SW480 (cell line): ENCODE measurements at places on chromosomes 2 and 18.

DNA sequence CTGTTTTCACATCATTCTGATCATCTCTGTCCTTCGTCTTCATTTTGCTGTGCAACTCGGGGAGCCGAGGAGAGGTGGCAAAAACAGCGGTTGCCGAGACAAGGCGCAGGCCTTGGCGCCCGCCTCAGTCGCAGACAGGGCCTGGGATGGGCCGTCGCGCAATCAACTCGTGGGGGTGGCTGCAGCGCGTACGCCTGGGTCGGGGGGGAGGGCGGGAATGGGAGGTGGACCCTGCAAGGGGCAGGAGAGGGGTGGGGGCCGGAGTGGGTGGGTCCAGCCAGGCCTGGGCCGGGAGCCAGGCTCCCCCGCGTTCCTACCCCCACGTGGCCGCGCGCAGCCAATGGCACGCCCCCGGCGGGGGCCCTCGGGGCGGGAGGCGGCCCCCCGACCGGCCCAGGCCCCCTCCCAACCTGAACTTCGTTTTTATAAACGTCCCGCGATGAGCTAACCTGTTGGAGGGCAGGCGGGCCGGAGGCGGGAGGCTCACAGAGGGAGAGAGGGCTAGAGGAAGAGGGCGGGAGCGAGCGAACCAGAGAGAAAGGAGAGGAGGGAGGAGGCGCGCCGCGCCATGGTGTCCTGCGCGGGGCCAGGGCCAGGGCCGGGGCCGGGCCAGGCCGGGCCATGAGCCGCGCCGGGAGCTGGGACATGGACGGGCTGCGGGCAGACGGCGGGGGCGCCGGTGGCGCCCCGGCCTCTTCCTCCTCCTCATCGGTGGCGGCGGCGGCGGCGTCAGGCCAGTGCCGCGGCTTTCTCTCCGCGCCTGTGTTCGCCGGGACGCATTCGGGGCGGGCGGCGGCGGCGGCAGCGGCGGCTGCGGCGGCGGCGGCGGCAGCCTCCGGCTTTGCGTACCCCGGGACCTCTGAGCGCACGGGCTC is at the start of gene HOXD13:
HOXD13 (plus strand) TSS at position 452 of the 875 bp plus-strand sequence; CDS start at position 622, 170 bp downstream.
- peak; percentile 41 for DNase-seq

DNA sequence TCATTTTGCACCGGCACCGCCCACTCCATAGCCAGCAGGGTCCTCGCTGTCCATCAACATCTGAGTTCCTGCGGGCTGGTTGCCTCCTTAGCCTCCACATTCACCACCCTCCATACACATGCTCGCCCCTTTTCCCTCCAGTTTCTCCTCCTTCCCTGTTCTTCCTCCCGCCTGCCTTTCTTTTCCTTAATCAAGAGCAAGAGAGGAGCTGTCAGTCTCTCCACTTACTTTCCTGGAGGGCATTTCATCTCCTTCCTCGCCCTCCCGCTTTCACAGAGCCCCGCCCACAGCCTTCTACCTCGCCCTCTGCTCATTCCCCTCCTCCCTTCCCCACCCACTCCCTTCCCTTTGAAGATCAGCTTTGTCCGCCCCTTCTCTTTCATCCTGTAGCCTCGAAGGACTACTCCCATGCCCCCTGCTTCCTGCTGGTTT is 13.8 kb upstream of the ZBTB7C start:
- DNase-seq = peak; percentile 89

DNA sequence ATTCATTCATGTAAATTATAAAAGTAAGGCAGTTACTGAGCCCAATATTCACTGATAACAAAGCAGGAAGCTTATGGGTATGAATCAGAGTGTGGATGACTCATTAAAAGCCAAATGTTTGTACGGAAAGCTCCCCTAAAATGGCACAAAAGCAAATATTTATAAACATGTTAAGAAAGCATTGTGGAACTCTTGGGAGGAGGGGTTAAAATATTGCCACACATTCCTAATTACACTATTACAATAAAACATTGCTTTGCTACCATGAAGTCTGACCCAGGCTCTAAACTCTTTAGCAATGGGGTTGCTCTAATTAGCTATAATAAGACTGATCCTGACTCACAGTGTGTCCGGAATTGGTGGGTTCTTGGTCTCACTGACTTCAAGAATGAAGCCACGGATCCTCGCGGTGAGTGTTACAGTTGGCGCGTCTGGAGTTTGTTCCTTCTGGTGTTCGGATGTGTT is 110.9 kb downstream of the NAB1 start:
- DNase-seq = peak; percentile 75

DNA sequence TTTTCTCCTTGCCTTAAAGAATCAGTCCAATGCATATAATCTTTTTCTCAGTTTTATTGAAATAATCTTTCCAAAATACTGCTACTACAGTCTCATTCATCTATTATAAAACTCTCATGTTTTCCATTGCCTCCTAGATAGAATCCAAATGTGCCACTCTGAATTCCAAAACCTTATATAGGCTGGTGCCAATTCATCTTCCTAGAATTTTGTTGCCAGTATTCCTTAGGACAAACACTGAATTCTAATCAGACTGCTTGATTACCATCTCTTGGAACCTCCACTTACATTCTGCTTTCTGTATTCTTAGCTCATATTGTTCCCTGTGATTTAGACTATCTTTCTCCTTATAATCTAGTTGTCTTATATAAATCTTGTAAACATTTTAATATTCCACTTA is 427.6 kb upstream of the DCC start:
- DNase-seq = no peak

- no peak for DNase-seq
Measured at GRCh38 chr18:21099442-21099841, 12.2 kb downstream of the ROCK1 start.

- no peak for DNase-seq
Measured at GRCh38 chr18:9865764-9866490, 19.8 kb upstream of the TXNDC2 start.

DNA sequence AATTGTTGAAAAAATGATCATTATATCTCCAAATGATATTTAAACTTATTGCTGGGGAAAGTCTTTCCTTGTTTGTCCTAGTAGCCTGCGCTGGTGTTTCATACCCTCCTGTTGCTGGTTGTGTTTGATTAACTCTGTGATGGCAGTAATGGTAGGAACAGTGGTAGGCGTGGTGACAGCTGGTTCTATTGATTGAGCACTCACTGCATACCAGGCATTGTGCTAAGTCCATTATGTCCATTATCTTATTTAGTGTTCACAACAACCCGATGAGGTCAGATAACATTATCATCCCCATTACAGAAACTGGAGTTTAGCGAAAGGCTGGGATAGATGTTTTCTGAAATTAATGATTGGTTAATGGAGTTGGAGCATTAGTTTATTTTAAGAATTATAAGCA is 77.8 kb upstream of the STON1 start:
- DNase-seq = no peak

- DNase-seq = no peak
Measured at GRCh38 chr2:68391099-68391498, 26.0 kb downstream of the PLEK start.

GRCh38 chr2:45681675-45682074 is 30.2 kb downstream of the PRKCE start:
- peak; percentile 87 for DNase-seq

GRCh38 chr2:168529900-168530561 is 74.0 kb downstream of the CERS6 start:
- DNase-seq = no peak

DNA sequence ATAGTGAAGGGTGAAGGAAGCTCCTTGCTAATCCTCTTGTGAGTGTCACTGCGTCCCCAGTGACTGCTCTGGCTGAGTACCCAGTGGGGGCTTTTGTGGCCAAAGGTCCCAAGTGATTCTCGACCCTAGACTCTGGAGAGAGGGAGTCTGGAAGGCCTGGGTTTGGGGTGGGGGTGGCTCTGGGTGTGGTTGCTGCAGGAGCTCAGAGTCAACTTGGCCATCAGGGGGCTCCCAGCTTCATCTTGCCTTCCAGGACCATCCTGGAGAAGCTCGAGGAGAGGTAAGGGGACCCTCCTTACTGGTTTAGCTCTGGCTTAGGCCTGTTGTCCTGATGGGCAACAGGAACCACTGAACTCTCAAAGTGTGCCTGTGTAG is 592 bp downstream of the PSD4 start:
- DNase-seq = no peak

GRCh38 chr2:121388371-121388770 is 103.4 kb upstream of the TFCP2L1 start:
- no peak for DNase-seq

DNA sequence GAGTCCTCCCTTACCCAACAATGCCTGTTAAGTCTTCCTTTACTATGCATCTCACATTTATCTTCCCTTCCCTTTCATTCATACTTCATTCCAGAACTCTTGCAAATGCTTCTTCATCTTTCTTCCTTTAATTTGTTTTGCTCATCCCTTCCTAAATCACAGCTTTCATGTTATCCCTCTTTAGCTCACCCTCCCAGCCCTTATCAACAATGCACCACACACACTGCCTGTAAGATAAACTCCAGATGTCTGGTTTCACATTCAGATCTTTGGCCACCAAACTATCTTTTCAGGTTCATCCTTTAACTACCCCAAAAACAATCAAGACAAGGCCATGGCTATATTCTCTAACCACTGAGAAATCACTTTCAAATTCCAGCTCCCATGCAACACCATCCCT is 3.4 kb downstream of the CCDC93 start:
- DNase-seq = no peak
